ENCODE measurements at places on chromosomes 6 and 20. TPM values are rescaled to one million over a fixed set of nuclear protein-coding genes. Genes with fewer than 3 reads are reported as not detected.

- DNase-seq, result peak; percentile 89
Observed at GRCh38 chr6:26022132-26022472, 59.5 kb downstream of the TRIM38 start.

DNA sequence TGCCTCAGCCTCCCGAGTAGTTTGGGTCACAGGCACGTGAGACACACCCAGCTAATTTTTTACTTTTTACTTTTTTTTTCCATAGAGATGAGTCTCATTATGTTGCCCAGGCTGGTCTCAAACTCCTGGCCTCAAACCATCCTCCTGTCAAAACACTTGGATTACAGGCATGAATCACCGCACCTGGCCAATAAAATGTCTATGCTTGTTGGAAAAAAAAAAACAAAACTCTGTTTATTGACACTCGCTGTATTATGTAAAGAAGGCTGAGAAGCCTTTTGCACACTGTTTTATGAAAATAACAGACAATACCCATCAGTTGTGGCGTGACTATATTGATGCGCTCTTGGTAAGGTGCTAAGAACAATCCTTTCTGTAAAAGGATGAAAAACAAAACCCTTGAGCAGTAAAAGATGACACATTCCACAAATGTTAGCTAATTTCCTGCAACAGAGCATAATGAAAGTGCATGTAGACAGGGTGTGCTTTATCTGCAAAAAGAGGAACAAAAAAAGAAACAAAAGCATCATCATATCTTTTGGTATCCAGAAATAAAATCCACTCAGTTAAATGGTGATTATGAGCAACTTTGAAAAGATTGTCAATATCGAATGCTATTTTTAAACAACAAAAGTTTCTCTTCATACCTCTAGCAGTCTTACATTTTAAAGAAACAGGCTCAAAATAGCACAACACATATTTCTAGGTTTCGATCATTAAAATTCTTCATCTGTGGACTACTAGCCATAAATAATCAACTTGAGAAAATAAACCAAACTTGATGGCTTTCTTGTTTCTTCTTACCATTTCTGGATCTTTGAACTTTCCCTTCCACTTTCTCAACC lies 108.3 kb upstream of the PHACTR1 start:
- no peak for DNase-seq

The EDN1 gene
- 4.4 TPM for polyA plus RNA-seq

The CENPW gene
- polyA plus RNA-seq, result 12.9 TPM

The AKAP12 gene
- polyA plus RNA-seq, result 106 TPM

DNA sequence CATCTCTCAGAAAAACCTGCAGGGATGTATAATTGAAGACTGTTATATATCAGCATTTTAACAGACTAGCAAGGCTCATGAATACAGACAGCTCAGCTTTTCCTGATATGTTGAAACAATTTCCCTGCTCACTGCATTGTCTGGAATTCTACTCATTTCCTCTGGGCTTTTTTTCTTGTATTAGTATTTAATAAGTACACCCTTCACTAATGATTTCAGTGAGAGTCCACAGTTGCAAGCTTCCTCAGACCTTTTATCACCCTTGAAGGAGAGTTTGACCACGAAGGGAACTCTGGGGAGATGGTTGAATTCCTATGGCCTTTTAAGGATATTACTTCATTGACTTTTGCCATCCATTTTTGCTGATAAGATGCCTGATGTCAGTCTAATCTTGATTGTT lies 248.7 kb downstream of the ADGB start:
- DNase-seq, result no peak

DNA sequence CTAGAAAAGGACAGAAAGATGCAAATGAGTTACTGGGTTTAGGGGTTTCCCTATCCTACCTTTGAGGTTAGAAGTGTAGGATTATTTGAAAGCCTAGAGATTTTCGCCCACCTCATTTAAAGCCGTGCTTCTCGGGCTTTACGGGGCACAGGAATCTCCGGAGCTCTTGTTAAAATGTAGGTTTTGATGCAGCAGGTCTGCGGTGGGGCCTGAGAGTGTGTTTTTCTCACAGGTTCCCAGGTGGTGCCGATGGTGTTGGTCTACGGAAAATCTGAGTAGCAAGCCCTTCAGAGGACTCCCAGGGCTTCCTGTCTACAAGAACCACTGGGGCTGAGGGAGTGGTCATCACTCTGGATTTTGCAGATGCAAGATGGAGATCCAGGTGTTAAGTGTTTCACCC lies 47.5 kb downstream of the TRAM2 start:
- no peak for DNase-seq

The AVP gene
- polyA plus RNA-seq, result 0.28 TPM

The MACROD2 gene
- 3.1 TPM for polyA plus RNA-seq

The GNAS-AS1 gene
- 1.8 TPM for polyA plus RNA-seq

The PGBD1 gene
- 7.0 TPM for polyA plus RNA-seq

The DSP gene
- polyA plus RNA-seq, result 2.6 TPM

- peak; percentile 80 for DNase-seq
Observed at GRCh38 chr6:112253498-112253840, 898 bp downstream of the LAMA4 start.

The NUP43 gene
- 20.7 TPM for polyA plus RNA-seq

The SHLD1 gene
- polyA plus RNA-seq, result 6.2 TPM

DNA sequence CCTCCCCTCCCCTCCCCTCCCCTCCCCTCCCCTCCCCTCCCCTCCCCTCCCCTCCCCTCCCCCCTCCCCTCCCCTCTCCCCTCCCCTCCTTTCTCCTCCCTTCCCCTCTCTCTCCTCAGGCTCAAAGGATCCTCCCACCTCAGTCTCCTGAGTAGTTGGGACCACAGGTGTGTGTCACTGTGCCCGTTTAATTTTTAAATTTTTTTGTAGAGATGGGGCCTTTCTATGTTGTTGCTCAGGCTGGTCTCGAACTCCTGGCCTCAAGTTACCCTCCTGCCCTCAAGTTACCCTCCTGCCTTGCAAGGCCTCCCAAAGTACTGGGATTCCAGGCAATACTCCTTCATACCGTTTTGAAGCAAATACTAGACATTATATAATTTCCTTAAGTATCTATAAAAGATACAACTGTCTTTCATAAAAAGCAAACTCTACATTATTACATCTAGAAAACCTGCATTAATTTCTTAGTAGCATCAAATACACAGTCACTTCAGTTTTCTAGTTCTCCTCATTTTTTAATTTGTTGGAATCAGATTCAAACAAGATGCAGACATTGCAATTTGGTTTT lies 39.8 kb downstream of the NCOA3 start:
- DNase-seq, result no peak

DNA sequence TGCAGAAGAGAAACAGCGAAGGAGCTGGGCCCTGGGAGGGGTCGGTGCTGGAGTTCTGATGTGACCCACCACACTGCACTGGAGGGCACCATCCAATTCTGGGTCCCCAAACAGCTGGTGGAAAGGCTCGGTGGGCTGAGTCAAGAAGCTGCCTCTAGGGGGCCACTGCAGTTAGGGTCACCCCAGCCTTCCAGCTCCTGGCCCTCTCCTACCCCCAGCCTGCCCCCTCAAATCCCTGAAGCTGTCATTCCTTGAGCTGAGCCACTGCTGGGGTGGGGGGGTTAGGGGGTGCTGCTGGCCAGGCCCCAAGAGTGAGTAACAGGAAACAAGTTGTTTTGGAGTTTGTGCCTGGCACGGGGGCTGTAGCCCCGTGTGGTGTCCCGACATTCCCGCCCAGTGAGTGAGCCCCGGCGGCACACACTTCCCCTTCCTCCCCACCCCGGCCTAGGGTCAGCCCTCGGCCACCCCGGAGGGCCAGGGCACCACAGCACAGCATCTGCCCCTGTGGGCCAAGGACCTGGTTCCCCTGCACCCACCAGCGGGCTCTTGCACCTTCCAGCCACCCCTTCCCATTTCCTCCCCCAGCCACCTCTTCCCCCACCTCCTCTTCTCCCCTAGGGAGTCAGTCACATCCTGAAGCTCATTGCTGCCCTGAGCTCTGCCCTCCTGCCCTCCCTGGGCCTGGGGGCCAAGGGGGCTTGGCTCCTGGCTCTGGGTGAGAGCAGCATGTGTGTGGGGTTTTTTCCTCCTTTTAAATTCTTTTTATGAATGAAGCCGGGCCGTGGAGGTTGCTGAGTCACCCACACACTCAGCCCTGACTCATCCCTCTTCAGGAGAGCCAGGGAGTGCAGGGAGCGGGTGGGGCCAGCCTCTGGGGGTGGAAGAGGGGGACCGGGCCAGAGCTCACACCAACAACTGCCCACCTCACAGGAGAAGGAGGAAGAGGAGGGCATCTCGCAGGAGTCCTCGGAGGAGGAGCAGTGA lies 4.6 kb downstream of the SMIM29 start:
- DNase-seq, result no peak

GRCh38 chr20:35248641-35249475 lies 22.4 kb downstream of the MMP24 start:
- no peak for DNase-seq

- DNase-seq, result no peak
Observed at GRCh38 chr20:37898233-37899104, 4.5 kb upstream of the VSTM2L start.

The PGC gene
- polyA plus RNA-seq, result not detected

The VSX1 gene
- polyA plus RNA-seq, result 0.12 TPM

DNA sequence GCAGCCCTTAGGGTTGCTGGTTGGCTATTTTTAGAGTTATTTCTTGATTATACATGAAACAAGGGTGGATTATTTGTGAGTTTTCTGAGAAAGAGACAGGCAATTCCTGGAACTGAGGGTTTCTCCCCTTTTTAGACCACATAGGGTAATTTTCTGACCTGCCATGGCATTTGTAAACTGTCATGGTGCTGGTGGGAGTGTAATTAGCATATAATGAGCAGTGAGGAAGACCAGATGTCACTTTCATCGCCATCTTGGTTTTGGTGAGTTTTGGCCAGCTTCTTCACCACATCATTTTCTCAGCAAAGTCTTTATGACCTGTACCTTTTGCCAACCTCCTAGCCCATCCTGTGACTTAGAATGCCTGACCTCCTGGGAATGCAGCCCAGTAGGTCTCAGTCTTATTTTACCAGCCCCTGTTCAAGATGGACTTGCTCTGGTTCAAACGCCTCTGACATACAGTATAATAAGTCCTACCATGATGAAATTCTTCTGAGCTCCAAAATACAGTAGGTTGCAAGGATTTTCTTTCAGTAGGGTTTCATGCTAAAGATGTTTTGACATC lies 117.1 kb downstream of the ISM1 start:
- no peak for DNase-seq

The TSPO2 gene
- polyA plus RNA-seq, result 0.64 TPM

The BANF2 gene
- polyA plus RNA-seq, result not detected

The PLA2G7 gene
- 1.8 TPM for polyA plus RNA-seq

The SMLR1 gene
- polyA plus RNA-seq, result not detected

DNA sequence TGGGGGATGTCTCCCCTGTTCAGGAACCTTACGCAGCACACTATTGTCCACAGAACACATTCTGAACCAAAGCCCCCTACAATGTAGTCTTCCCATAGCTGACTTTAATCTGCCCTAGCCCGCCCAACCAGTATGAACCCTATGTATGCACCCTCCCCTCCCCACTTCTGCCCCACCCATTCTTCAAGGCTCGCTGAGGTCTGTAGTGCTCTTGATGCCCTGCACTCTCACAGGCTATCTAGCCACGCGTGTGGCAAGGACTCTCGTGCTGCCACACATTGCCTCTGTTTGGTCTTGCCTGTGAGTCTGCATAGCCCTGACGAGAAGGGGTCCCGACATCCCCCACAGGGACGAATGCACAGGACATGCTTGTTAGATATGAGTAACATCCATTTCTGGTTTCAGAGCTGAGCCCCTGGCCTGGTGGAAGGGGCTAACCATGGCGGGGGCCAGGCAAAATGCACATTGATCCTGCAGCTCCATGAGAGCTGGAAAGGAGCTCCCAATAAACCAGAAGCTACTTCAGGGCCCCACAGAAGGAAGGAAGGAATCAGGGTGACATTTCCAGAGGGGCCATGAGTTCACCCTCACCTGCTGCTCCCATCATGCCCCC lies 22.6 kb downstream of the MOCS1 start:
- DNase-seq, result no peak
